Sigmoid colon (tissue), 7 donors: ENCODE measurements at places on chromosomes 2 and 18. TPM values are rescaled to one million over a fixed set of nuclear protein-coding genes. Genes with fewer than 3 reads are reported as not detected.

- no peak for DNase-seq
Observed at GRCh38 chr2:147428120-147428747, 416.6 kb upstream of the ACVR2A start.

- DNase-seq, result peak; percentile 24
Observed at GRCh38 chr2:28649481-28650265, 102.0 kb upstream of the PPP1CB start.

The DSG4 gene
- 0.09 TPM for polyA plus RNA-seq

The THUMPD2 gene
- polyA plus RNA-seq, result 4.2 TPM

The FER1L5 gene
- 0.01 TPM for polyA plus RNA-seq

DNA sequence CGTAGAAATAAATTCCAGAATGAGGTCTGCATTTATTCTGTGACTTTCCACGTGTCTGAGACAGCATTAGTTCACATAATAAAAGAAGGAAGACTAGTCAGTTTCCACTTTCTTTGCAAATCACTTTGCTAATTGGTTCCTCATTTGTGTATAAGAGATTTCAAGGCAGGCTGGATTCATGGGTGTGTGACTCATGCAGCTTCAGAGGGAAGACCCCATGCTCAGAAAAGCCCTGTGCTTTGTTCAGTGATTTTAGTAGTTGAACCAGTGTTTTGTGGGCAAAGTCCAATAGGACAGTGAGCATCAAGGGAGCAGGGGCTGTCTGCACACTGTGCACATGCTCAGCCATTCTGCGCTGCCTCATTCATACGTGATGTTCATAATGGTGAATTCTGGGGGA, 297.8 kb downstream of the DLGAP1 start:
- no peak for DNase-seq

The POTEI gene
- polyA plus RNA-seq, result not detected

The SNED1 gene
- polyA plus RNA-seq, result 3.0 TPM

DNA sequence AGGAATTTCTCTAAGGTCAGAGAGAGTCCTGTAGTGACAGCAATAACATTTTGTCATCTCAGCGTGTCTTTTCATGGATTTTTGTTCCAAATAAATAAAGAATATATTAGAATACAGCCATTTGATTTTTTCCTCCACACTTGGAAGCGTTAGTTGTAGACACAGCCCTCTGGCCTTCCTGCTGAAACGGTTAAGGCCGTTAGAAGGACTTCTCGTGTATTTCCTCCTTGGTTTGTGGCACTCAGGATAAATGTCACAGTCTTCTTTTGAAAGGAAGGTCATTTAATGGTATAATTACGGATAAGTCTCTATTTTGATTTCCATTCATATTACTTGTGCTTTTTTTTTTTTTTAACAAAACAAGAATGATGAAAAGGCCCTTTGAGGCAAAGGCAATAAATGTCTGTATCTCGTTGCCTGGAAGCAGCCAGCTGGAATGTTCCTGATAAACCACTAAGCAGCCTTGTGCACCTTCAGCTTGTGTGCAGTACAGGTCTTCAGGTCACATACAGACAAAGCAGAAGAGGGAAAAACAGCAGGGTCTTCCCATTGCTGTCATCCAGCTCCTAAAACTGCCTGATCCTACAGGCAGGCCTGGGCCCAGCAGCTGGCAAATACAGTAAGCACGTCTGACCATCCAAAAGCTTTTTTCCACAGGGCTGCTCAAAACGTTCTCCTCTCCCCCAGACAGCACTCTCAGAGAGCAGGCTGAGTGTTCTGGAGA, 14.4 kb downstream of the EFR3B start:
- no peak for DNase-seq

DNA sequence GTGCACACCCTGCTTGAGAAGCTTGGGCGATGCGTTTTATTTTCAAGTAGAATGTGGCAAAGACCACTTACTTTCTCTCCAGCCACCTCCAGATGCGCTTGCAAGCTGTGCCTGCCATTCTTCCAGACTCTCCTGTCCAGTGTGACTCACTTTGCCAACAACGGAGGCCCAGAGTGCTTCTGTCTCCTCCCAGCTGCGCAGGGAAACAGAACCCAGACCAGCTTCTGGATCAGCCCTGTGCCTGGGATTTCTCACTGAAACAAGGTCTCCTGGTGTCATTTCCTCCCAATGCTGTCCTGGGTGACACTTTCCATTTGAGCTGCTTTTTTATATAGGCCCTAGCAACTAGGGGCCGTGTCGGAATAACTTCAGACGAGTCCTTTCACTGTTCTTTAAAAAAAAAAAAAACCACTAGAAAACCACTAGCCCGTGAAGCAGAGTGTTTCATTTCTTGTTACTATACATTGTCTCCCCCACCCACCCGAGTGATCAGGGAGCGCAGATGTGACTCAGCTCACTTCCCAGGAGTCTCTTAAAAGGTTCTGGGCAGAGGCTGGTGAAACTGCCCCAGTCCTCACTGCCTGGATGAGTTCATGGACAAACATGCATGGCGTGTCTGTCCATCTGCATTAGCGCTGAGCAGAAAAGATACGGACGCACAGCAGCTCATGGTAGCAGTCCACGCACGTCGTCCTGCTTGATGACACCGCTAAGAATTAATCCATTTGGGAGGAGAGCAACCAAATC, 25.3 kb upstream of the RPL31 start:
- DNase-seq, result peak; percentile 83

GRCh38 chr2:3377279-3377611, 373 bp downstream of the EIPR1 start:
- DNase-seq, result no peak

The DUSP19 gene
- 0.69 TPM for polyA plus RNA-seq

The ARHGAP15 gene
- polyA plus RNA-seq, result 16.4 TPM

The TLK1 gene
- 18.0 TPM for polyA plus RNA-seq

DNA sequence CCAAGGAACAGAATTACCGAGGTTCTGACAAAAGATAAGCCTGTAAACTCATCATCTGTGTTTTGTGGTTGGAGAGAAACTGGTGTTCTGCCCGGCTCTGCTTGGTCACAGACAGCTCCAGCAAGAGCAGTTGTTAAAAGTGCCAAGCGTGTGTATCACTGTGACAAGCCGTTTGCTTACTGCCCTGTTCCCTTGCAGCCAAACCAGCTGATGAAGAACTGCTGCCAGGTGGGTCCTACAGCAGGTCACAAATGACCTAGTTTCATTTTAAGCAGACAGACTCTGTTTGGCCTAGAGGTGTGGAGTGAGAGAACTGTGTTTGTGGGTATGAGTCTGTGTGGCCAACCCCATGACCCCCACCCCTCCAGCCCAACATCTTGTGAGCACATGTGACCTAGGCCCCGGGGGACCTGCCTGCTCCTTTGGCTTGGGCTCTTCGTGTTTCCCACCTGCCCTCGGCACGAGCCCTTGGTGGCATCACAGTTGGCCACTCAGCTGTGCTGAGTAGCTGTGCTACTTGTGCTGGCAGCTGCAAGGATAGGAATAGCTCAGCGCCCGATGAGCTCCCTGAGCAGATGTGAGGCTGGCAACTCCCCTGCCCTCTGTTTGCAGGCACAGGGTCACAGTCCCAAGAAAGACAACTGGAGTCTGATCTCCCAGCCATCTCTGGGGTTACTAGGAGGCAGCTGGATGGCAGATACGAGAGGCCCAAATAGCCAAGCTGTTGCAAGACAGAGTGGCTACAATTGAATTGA, 9.7 kb downstream of the OXER1 start:
- no peak for DNase-seq

- no peak for DNase-seq
Observed at GRCh38 chr2:49359721-49360406, 205.5 kb upstream of the FSHR start.

DNA sequence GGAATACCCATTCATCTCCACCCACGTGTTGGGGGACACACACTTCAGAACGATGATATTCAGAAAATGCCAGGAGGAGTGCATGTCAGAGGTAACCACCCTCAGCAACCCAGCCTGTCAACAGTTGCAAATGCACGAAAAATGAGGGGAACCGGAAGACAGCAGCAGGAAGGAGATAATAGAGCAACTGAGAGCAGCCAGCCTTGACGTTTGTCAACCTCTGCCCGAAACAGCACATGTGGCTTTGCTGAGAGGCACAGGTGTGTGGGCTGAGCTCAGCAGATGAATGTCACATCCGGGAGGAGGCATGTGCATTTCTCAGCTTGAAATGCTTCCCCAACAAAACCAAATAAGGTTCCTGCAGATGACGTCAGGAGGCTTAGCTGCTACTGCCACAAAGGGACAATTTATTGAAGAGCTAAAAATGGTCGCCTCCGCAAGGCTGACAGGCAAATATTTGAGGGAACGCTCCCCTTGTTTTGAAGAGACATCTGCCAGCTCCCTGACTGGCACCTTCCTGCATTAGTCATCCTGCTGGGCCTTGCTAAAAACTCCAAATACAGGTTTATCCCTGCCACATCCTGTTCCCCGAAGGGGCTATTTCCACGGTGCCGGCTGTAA, 419.0 kb downstream of the NBAS start:
- no peak for DNase-seq

GRCh38 chr18:3286159-3286558, 24.2 kb downstream of the MYL12B start:
- no peak for DNase-seq

The TUBA4A gene
- polyA plus RNA-seq, result 74.4 TPM

The NT5DC4 gene
- polyA plus RNA-seq, result not detected

DNA sequence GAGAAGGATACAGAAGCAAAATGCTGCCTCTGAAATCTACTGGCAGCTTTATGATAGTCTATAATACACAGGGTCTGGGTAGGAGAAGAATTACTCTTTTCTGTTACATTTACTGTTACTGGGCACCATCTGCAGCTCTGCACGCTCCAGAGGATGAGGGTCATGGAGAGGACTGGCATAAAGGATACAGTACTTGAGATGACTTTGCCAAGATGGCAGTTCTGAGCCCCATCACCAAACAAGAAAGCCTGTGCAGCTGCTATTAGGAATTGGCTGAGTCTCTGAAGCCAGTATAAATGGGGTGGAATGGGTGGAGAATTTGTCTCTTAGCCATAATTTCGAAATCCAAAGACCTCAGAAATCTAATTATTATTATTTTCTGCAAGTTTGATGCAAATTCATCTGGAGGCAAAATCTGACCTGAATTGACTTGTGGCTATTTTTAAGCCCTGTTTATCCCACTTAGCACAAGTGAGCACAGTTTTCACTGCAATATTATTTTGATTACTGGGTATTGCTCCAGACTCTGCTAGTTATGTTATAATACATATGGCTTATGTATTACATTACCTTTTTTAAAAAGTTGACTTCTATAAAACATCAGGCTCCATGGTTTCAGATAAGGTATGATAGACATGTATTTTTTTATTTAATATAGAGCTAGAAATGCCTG, 579.5 kb downstream of the MBD2 start:
- no peak for DNase-seq

DNA sequence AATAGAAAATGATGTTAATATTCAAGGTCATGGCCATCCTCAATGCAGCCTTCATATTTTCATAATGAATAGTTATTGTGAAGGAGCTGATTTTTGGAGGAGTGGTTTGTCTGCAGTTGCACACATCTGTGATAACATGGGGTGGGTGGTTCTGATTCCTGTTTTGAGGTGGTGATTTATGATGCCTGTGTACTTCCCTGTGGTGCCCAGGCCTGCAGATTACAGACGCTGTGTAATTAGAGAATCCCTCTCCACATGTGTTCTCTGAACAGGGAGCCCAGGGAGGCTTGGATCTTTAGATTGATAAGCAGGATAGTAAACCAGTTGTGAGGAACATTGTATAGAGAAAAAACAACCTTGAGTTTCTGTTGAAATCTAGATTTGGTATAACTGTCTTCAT, 117.5 kb downstream of the AGAP1 start:
- DNase-seq, result no peak

The FZD7 gene
- polyA plus RNA-seq, result 9.4 TPM

The FAP gene
- not detected for polyA plus RNA-seq

The RIT2 gene
- not detected for polyA plus RNA-seq

The C2orf42 gene
- 8.5 TPM for polyA plus RNA-seq

GRCh38 chr2:172985139-172985892, 90.3 kb upstream of the MAP3K20 start:
- no peak for DNase-seq

DNA sequence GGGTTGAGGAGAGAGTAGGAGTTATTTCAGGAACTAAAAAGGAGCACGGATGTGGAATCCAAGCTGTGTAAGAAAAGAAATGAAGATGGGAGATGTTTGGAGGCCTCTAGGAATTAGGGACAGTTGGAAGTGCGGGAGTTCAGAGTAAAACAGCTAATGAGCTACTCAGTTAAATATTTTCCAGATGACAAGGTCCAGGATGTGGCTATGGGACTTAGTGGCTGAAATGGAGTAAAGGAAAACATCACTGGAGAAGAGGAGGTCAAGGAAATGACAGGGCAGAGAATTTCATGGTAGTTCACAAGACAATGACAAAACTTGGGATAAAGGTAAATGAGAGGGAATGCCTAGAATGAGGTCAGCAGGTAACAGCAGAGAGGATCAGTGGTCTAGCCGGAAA, 13.0 kb downstream of the GPR155 start:
- DNase-seq, result no peak

The GAL3ST2 gene
- 13.6 TPM for polyA plus RNA-seq

GRCh38 chr2:260507-261161, 3.2 kb downstream of the SH3YL1 start:
- DNase-seq, result no peak

- no peak for DNase-seq
Observed at GRCh38 chr2:42958741-42959233, 166.4 kb upstream of the HAAO start.
